ENCODE measurements at places on chromosomes 5 and 9. TPM values are rescaled to one million over a fixed set of nuclear protein-coding genes. Genes with fewer than 3 reads are reported as not detected.

The ADGRD2 gene
- 2.2 TPM for total RNA-seq

The BNC2 gene
- 38.9 TPM for total RNA-seq

The MARCOL gene
- not detected for total RNA-seq

The AMBP gene
- total RNA-seq: 0.26 TPM

The DDX4 gene
- not detected for total RNA-seq

The HTR1A gene
- 0.14 TPM for total RNA-seq

The ADAMTS2 gene
- total RNA-seq: 0.31 TPM

The HINT2 gene
- 47.0 TPM for total RNA-seq

The KLF4 gene
- 180 TPM for total RNA-seq

The CARTPT gene
- total RNA-seq: not detected

The SLC34A3 gene
- total RNA-seq: 0.27 TPM

The TCF7 gene
- 10.9 TPM for total RNA-seq

The FRRS1L gene
- 1.4 TPM for total RNA-seq

The PPP1R26 gene
- total RNA-seq: 16.5 TPM

The SPATA31C1 gene
- 0.16 TPM for total RNA-seq

The GARIN3 gene
- not detected for total RNA-seq

The SERF1B gene
- total RNA-seq: 72.1 TPM

The NTNG2 gene
- total RNA-seq: 2.5 TPM

The CCDC180 gene
- total RNA-seq: 7.4 TPM

The WNT8A gene
- 0.97 TPM for total RNA-seq

The ACTBL2 gene
- total RNA-seq: not detected

The C9 gene
- total RNA-seq: not detected

The GFPT2 gene
- total RNA-seq: 9.4 TPM

The DAP gene
- total RNA-seq: 53.8 TPM

The NUTM2G gene
- total RNA-seq: 2.6 TPM

The HTR4 gene
- 0.32 TPM for total RNA-seq

The EIF4EBP3 gene
- 1.9 TPM for total RNA-seq

The CD180 gene
- total RNA-seq: 0.07 TPM

The MCCC2 gene
- 17.8 TPM for total RNA-seq

The ALDH7A1 gene
- 37.3 TPM for total RNA-seq

The CATSPER3 gene
- total RNA-seq: 0.27 TPM

The AK3 gene
- 33.1 TPM for total RNA-seq

The GNG10 gene
- 38.9 TPM for total RNA-seq

The PCDHGB4 gene
- 92.9 TPM for total RNA-seq

The GPR21 gene
- total RNA-seq: 0.43 TPM

The F2RL2 gene
- 5.5 TPM for total RNA-seq

The HRCT1 gene
- total RNA-seq: 1.0 TPM

The CSNK1A1 gene
- 292 TPM for total RNA-seq

The NKD2 gene
- total RNA-seq: 0.52 TPM

The LEAP2 gene
- total RNA-seq: 2.6 TPM

The ADAMTSL1 gene
- 4.5 TPM for total RNA-seq

The ANGPTL2 gene
- 1.1 TPM for total RNA-seq

The TMEM252 gene
- total RNA-seq: not detected

The IL33 gene
- total RNA-seq: 0.09 TPM

The LRSAM1 gene
- total RNA-seq: 15.6 TPM

The CNTNAP3 gene
- total RNA-seq: 3.3 TPM

The OGN gene
- total RNA-seq: 0.50 TPM

The MZB1 gene
- total RNA-seq: 0.26 TPM

The TXNDC8 gene
- 0.38 TPM for total RNA-seq

The NEUROG1 gene
- total RNA-seq: 2.3 TPM

The ADAMTS16 gene
- 0.25 TPM for total RNA-seq

The FOXE1 gene
- 0.47 TPM for total RNA-seq

The QRFP gene
- 0.63 TPM for total RNA-seq

The NUTM2F gene
- total RNA-seq: 1.0 TPM

The SLC34A1 gene
- total RNA-seq: not detected

The HMMR gene
- 3.1 TPM for total RNA-seq

The FEM1C gene
- total RNA-seq: 23.0 TPM

The LRRC19 gene
- total RNA-seq: 1.7 TPM
